ENCODE measurements at places on chromosomes 6 and 20. TPM values are rescaled to one million over a fixed set of nuclear protein-coding genes. Genes with fewer than 3 reads are reported as not detected.
A peak's percentile ranks its signal among the peaks of the same experiment; 100 is the strongest.

GRCh38 chr6:133108419-133108818, 132.7 kb upstream of the EYA4 start:
- H3K4me3 ChIP-seq: peak overlapping the region; percentile 41
- DNase-seq: no peak
- H3K27ac ChIP-seq: no peak overlapping the region
- no peaks in the 10 kb centered on the region for H3K36me3 ChIP-seq
- peaks cover 6% of the 10 kb centered on the region for H3K27me3 ChIP-seq

DNA sequence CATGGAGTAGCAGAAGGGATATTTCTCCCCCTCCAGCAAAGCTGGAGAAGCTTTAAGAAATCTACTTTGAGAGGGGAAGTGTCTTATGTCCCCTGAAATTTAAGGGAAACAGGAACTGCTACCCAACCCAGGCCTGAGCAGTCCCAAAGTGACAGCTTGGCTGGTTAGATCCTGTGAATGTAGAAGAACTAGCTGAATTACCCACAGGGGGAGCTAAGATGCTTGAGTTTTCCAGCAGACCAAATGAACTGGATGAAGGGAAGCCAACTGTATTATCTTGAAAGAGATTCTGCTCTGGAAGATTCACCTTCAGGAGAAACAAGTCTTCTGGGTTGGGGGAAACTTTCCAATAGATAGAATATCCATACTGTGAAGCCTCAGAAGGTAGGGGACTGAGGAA, 303.3 kb upstream of the MMS22L start:
- no peaks in the 10 kb centered on the region for H3K27me3 ChIP-seq
- DNase-seq: no peak
- H3K4me1 ChIP-seq: no peaks in the 10 kb centered on the region
- H3K27ac ChIP-seq: no peak overlapping the region

- H3K4me1 ChIP-seq: no peaks in the 10 kb centered on the region
- DNase-seq: no peak
- no peak overlapping the region for H3K4me3 ChIP-seq
- H3K36me3 ChIP-seq: peaks cover 32% of the 10 kb centered on the region
Observed at GRCh38 chr6:108883172-108883571, 35.0 kb downstream of the ARMC2 start.

DNA sequence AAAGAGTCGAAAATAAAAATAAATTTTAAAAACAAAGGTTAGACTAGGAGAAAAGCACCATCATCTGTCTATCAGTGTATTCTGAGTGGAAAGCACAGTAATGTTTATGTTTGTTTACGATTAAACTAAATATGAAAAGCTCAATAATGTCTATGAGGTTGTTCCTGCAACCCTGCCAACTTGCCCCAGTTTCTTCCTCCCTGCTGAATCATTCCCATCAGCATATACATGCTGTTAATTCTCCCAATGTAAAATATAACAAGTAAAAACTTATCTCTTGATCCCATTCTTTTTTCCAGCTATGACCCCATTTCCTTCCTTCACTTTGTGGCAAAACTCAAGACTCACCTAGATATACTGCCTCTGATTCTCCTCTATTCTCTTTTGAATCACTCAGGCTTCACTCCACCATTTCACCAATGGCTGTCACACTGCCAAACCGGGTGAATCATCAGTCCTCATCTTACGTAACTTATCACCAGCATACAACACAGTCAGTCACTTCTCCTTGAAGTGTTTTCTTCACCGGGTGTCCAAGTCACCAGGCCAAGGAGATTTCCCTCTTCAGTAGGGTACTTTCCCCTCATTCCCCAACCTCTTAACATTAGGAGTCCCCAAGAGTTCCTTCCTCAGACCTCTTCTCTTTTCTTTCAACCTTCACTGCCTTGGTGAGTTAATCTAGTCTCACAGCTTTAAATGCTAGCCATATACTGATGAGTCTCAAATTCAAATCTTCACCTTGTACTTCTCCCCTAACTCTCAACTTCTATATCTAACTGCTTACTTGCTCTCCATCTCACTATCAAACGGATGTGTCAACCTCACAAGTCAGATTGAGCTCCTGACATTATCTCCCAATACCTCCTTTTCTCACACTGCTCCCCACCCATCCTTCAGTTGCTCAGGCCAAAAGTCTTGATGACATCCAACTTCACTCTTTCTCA, 6.2 kb downstream of the TMEM242 start:
- DNase-seq: no peak
- no peak overlapping the region for H3K4me3 ChIP-seq
- H3K36me3 ChIP-seq: peaks cover 13% of the 10 kb centered on the region
- peaks cover 5% of the 10 kb centered on the region for H3K4me1 ChIP-seq
- H3K27ac ChIP-seq: peak overlapping the region; percentile 3

The HSPA1L gene
- total RNA-seq: 1.9 TPM

The COL12A1 gene
- total RNA-seq: 6.9 TPM

The C6orf141 gene
- 19.2 TPM for total RNA-seq
